Forelimb muscle (tissue), 1 donor: ENCODE measurements at places on chromosomes 6 and 20.

DNA sequence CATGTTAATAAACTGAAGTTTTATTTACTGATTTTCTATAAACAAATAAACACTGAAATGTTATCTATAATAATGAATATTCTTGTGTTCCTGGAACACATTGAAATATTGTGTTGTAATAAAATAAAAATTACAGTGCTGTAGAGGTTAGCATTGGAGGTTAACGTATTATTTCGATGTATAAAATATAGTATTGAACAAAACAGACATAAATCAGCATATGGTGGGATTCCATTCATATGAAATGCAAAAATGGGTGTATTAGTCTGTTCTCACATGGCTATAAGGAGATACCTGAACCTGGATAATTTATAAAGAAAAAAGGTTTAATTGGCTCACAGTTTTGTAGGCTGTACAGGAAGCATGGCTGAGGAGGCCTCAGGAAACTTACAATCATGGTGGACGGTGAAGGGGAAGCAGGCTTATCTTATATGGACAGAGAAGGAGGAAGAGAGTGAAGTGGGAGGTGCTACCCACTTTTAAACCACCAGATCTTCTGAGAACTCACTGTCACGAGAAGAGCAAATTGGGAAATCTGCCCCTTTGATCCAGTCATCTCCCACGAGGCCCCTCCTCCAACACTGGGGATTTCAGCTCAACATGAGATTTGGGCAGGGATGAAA is 24.6 kb upstream of the BMP6 start:
- DNase-seq = no peak

DNA sequence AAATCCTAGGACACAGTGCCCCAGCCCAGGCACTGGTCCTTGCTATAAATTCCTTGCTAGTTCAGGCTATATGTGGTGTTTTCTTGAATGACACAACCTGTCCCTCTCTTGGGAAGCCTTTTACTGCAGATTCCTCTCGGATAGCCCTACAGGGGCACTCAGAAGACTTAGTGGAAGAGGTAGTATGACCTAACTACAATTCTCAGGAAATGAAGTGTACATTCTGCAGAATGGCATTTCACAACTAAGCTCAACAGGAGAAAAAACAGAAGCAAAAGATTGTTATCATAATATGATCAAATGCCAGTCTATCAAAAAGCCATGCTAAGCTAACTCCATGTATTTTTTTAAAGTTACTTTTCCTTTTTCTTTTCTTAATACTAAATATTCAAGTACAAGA is 66.3 kb upstream of the FBXL4 start:
- DNase-seq = no peak

- no peak for DNase-seq
Measured at GRCh38 chr20:16167423-16168130, 405.7 kb downstream of the KIF16B start.

GRCh38 chr6:11900662-11901598 is 111.2 kb upstream of the HIVEP1 start:
- no peak for DNase-seq

DNA sequence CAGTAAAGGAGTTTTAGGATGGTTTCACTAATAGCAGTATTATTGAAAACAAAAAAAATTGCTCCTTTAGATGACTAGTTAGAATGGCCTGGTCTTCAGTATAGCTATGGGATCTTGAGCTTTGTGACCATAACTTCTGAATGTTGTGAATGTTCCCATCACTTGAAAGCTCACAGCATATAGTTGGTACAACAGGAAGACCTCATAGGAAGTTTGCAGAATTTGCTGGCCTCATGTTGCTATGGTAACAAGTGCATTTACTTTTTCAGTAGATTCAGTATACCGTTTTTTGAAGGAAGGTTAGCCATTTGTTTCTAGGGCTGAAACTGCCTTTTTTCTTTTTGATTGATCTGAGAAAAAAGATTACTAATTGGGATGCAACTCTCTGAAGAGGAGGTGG is 8.3 kb downstream of the PHF3 start:
- DNase-seq = no peak

- no peak for DNase-seq
Measured at GRCh38 chr6:125732398-125732797, 17.0 kb upstream of the HEY2 start.

GRCh38 chr20:4122926-4123325 is 107.6 kb upstream of the RNF24 start:
- DNase-seq = no peak

- peak; percentile 22 for DNase-seq
Measured at GRCh38 chr6:38034274-38034914, 214.9 kb downstream of the ZFAND3 start.

DNA sequence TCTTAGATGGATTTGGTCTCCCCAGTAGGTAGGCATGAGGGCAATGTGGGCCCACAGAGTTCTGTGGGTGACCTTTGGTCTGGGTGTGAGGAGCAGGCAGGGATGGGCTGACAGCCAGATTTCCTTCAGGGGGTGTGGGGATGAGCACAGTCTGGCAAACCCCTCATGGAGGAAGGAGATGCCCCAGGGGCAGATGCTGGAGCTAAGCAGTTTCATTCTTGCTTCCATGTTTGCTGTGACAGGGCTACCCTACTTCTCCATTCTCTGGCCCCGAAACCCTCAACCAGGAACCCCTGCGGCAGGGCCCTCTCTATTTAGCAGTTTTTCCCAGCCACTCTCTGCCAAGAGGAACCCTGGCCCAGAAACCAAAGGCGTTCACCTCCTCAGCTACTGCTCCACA is 40.4 kb downstream of the GCLC start:
- DNase-seq = no peak

GRCh38 chr6:134058622-134059366 is 6.4 kb upstream of the SLC2A12 start:
- DNase-seq = no peak

DNA sequence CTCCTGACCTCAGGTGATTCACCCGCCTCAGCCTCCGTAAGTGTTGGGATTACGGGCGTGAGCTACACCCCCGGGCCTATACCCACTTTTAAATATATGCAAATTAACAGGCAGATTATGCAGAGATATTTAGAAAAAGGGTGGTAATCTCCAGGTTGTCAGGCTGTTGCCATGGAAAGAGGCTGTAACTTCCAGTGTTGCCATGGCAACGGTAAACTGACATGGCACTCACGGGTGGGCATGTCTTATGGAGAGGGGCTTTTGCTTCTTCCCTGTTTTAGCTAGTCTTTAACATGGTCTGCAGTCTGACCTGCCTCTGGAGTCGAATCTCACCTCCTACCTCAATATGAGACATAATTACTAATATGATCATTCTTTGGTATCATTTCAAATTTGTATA is 44.9 kb downstream of the ZNF334 start:
- no peak for DNase-seq

DNA sequence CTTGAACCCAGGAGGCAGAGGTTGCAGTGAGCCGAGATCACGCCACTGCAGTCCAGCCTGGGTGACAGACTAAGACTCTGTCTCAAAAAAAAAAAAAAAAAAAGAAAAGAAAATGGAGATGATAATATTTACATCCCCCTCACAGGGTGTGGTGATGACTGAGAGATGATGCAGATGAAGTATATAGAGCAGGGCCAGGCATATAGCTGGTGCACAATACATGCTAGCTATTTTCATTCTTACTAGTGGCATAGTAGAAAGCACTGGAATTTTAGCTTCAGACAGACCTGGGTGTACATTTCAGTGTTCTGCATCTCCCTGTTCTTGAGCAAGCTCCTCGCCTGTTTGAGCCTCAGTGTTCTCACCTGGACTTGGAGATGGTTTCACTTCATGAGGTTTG is 36.9 kb downstream of the CEBPB start:
- DNase-seq = no peak

DNA sequence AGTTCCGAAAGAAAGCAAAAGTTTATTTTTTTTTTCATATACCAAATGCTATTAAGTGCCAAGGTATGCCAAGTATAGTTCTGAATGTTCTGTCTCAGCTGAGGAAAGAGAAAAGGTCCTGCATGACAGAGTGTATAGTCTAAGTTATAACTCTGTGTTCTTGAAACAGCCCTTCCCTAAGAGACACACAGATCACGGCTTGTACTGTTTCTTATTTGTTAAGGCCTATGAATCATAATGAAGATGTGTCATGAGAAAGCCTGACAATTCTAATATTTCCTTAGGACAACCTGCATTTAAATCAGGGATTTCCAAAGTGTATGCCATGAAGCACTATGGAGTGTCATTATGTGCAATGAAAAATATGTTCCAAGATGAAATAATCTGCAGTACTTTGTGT is 538.7 kb upstream of the CDH4 start:
- DNase-seq = no peak

- no peak for DNase-seq
Measured at GRCh38 chr6:106872049-106872448, 102.5 kb downstream of the CD24 start.

- no peak for DNase-seq
Measured at GRCh38 chr6:16097382-16098171, 31.3 kb upstream of the MYLIP start.

- DNase-seq = no peak
Measured at GRCh38 chr20:43682446-43682845, 15.5 kb downstream of the MYBL2 start.

GRCh38 chr6:71523548-71523947 is 234.9 kb downstream of the OGFRL1 start:
- DNase-seq = no peak

DNA sequence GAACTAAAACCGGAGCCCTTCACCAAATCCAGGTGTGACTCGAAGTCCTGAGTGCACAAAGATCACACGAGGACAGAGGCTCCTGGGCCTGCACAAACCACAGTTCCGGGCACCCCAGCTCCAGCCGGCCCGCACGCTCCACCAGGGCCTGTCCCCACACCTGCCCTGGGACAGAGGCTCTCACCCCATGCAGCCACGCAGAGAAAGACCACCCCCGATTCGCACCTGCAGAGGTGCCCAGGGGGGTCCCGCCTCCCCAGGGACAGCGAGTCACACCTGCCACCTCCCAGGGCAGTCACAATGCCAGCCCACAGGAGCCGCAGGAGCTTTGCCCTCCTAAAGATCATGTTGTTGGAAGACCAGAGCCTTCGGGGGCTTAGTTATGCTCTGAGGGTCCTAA is 25.4 kb upstream of the MRGBP start:
- no peak for DNase-seq

DNA sequence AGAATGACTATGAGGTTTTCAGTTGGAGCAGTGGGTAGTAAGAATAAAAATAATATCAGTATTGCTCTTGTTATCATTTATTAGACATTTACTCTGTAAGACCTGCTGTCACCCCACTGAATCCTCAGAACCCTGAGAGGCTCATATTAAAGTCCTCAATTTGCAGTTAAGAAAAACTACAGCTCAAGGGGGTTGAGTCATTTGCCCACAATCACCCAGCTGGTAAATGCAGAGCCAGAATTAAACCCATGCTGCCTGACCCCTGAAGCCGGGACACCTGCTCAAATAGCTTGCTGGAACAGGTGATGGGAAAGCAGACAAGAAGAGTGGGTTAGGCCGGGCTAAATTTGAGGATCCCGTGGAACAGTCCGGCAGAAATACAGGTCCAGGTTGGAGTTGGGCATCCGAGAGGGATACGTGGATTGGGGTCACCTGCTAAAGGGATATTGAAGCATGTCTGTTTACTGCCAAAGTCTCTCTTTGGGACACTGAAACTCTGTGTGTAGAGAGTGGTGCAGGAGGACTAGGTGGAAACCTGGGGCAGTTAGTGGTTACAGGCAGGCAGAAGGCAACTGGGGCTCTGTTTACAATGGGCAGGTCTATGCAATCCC is 344.1 kb downstream of the CDC5L start:
- DNase-seq = no peak

DNA sequence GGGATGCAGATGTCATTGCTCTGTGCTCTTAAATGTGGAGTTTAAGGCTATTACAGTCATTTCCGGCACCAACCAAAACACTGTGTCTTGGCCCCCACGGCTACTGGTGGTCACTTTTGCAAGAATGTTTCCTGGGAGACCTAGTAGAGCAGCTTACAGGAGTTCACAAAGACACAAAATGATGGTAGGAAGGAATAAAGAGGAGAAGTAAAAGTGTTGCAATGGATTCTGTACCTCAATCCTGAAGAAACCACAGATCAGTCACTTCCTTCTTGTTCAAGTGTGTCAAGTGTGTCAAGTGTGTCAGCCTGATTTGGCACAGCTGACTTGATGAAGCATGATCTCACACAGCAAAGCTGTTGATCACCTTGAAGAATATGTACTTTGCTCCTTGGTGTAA is 344.0 kb downstream of the PLCB1 start:
- no peak for DNase-seq
